Fibroblast of gingiva (primary cell): ENCODE measurements at places on chromosomes 7 and 10.

GRCh38 chr7:43260980-43261878 is 148.8 kb downstream of the HECW1 start:
- peak; percentile 74 for DNase-seq

DNA sequence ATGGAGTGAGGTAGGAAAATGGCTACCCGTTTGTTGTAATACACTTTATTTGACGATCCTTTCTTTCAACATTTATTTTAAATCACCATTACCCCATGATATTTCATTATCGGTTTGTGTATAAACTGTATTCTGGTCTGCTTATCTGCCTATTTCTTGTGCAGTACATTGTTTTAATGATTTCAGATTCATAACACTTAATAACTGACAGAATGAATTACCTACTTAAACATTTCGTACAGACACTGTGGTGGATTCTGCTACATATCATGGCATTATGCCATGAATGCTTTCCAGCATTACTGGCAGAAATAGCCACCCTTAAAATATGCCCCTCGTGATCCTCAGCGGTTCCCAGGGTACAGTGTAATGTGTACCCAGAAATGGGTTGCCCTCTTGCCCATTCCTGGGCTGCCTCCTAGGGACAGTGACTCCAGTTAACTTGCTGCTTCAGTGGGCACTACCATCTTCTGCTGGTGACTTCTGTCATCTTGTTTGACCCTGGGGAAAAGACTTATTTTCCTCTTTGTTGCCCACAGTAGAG is 74.5 kb downstream of the C1GALT1 start:
- no peak for DNase-seq

GRCh38 chr7:29130096-29130495 is 16.2 kb downstream of the CPVL start:
- DNase-seq, result no peak

DNA sequence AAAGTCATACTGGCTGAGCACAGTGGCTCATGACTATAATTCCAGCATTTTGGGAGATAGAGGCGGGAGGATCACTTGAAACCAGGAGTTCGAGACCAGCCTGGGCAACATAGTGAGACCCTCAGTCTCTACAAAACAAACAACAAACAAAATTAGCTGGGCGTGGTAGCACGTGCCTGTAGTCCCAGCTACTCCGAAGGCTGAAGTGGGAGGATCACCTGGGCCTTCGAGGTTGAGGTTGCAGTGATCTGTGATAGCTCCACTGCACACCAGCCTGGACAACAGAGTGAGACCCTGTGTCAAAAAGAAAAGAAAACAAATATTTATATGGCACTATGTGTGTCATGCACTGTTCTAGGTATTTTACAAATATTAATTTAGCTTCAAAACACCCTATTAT is 94.3 kb downstream of the DNMBP start:
- no peak for DNase-seq

DNA sequence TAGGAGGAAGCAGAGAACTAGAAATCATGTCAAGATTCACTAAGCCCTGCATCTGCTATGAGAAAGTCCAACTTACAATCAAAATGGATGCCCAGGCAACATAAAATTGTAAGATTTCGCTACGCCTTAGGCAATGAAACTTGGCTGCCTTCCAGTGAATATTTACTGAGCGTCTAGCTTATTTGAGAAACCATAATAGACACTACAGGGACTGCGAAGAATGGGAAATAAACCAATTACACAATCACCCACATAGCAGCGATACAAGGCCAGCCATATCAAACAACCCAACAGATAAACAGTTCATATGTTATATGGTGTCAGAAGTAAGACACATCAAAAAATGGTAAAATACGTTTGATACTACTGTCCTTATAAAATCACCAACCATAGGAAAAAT is 545.0 kb upstream of the C7orf33 start:
- DNase-seq, result no peak

DNA sequence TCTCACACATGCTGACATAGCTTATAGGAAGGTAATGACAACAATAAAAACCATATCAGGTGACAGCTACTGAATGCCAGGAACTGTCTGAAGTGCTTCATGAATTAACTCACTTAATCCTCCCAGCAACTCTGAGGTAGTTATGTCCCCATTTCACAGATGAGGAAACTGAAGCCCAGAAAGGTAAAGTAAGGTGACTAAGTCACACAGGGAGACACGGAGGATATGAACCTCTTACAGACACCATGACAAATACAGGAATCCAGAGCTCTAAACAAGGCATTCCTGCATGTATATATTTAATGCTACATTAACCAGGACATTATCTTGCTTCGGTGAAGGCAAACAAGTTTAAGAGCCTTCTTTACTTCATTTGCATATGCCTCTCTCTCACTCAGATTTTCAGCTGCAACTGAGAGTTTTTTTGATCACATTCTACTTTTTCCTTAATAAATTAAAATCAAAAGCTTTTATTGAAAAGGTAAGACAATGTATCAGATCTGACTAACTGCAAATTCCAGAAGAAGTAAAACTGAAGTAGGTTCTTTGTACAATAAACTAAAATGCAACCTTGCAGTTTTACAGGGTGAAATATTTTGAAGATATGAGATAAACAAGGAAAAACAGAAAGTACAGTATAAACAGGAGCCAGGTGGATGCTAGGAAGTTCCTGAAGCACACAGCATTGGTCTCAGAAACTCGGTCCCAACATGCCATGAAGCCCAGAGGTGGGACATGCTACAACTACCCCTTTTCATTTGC is 79.5 kb downstream of the SGMS1 start:
- no peak for DNase-seq

- DNase-seq, result no peak
Observed at GRCh38 chr10:115866691-115867090, 406.3 kb downstream of the GFRA1 start.

DNA sequence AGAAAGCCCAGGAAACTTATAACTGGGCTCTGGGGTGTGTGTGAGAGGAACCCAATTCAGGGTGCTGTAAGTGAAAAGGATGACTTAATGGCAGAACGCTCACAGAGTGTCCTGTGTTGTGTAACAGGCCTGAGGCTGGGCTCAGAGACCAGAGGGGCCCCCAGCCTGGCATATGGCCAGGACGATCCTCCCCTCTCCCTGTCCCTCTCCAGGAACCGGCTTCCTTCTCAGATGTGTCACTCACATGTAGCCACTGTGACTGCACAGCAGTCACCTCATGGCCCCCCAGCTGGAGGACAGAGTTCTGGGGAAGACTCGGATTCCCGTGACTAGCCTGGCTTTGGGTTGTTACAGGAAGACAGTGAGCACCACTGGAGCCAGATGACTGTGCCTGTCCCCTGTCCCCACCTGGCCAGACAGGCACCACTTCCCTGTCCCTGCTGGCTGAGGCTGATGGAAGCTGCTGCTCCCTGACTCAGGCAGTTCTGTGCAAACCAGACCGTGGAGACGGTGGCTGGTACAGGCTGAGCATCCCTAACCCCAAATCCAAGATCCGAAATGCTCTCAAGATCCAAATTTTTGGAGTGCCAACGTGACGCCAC is 220.5 kb downstream of the MLLT10 start:
- DNase-seq, result no peak

- DNase-seq, result no peak
Observed at GRCh38 chr10:92382631-92383030, 91.7 kb downstream of the MARCHF5 start.
